ENCODE measurements at places on chromosomes 6 and 20.
A peak's percentile ranks its signal among the peaks of the same experiment; 100 is the strongest.

GRCh38 chr6:121627761-121628160 lies 192.3 kb downstream of the GJA1 start:
- DNase-seq, result no peak

DNA sequence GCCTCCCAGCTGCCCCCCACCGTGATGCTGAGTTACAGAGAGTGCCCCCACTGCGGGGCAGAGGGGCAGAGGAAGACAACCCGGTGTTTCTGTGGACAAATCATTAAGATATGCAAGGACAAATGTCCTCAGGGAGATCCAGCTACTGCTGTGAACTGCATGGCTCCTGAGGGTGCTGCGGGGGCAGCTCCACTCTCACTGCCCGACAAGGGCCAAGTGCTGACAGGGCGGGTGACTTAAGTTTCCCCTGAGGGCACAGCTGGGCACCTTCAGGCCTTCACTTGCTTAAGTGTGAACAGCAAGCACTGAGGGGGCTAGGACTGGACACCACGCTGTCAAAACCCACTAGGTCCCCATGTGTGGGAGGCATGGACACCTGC lies 26.2 kb upstream of the TCFL5 start:
- no peak for DNase-seq

GRCh38 chr6:53669592-53669991 lies 4.0 kb upstream of the KLHL31 start:
- no peak for DNase-seq

GRCh38 chr20:61599061-61599531 lies 347.0 kb downstream of the CDH4 start:
- DNase-seq, result no peak

GRCh38 chr20:63501818-63502670 lies 3.2 kb upstream of the EEF1A2 start:
- no peak for DNase-seq

GRCh38 chr6:42428326-42429041 lies 23.2 kb downstream of the TRERF1 start:
- DNase-seq, result no peak

DNA sequence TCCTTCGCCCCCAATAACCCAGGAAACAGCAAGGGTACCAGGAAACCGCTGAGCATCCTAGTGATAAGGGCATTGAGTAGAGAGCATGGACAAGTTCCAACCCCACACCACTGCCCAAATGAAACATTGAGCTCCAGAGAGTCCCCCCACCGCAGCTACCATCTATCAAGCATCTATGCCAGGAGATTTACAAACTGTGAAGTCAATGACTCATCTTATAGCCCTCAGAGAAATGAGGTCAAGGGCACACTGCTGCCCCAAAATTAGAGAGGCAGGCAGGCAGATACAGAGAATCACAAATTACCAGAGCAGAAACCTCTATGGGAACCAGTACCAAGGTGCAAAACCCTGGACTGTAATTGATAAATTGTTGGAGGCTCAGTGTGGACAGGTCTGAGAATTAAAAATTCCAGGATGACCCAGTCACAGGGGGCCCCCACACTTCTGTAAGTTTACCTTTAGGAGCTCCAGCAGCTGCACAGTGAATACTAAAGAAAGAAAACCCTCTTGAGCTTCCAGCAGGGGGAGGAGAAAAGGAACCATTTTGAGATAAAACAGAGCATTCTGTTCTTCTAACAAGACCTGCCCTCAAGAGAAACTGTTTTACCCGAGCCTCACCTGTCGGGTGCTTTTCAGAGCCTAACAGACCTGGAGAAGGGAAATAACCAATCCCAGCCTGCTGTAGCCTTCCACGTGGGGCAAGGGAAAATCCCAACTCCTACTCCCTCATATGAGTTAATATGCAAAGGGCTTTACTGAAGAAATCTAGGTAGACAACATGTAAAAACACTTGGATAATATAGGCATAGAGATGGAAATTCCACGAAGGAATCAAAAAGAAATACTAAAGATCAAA lies 118.0 kb upstream of the ARID1B start:
- no peak for DNase-seq

DNA sequence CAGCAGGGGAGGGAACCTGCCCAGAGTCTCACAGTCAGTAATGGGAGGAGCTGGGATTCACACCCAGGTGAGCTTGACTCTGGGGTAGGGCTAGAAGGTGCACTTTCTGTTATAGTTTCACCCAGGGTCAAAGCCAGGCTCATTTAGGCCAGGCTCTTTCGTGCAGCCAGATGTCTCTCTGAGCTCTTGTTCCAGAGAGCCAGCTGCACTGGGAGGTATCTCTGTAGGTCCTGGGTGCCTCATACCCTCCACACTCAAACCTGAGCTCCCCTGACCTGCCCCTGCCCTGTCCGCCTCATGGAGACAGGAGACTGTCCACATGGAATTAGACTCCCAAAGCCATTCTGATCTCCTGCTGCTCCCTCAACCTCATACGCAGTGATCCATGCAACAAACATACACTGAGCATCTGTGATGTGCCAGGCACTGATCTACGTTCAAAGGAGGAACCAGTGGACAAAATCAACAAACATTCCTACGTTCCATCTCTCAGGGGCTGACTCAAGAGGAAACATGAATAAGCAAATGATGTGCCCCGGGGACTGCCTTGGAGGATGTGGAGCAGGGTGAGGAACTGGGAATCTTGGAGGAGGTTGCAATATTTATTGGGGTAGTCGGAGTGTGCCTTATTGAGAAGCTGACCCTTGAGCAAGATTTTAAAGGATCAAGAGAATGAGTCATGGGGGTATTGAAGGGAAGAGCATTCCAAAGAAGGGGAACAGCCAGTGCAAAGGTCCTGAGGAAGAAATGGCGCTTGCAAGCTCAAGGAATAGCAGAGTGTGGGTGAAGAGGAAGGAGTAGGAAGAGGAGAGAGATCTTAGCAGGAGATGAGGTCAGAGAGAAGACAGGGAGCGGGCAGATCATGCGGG lies 71.3 kb upstream of the TOX2 start:
- DNase-seq, result no peak

DNA sequence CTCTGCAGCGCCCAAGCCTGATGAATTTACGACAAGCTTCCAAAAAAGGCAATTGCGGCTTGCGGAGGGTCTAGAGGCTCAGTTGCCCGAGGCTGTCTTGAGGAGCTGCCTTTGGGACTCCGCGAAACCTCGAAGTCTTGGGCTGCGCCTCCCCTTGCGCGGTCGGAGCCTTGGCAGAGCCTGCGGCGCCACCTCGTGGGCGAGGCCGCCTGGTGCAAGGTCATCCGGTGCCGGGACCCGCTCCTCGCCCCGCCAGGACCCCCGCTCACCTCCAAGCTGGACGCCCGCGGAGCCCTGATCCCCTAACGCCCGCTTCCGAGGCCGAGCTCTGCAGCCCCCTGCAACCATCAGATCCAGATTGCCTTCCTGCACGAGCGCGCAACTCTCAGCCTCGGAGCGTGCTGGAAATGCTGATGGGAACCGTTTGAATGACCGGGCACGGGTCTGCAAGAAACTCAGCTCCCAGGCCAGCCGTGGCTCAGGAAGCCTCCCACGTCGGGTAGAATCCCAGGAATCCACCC lies 14.9 kb upstream of the FAM210B start:
- DNase-seq, result no peak

- DNase-seq, result peak; percentile 32
Observed at GRCh38 chr6:99575544-99576227, 7.2 kb upstream of the CCNC start.

GRCh38 chr20:62650551-62651284 lies 8.4 kb downstream of the SLCO4A1 start:
- no peak for DNase-seq

GRCh38 chr6:3725145-3726047 lies 26.1 kb downstream of the PXDC1 start:
- no peak for DNase-seq

GRCh38 chr20:59835057-59835447 lies 98.4 kb downstream of the SYCP2 start:
- no peak for DNase-seq

DNA sequence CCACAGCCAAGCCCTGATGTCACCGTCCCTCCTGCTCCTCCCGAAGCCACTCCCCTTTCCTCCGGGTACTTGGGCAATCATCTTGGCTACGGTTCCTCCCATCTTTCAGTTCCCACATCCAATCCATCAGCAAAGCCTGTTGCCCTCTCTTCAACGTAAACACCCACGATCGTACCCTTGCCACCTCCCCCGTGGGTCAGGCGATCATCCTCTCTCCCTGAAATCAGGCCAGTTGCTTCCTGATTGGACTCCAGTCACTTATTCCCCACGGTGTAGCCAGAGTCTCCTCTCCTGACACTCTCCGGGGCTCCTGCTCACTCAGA lies 44.5 kb downstream of the SULF2 start:
- DNase-seq, result peak; percentile 26

GRCh38 chr6:90386399-90387382 lies 90.0 kb upstream of the BACH2 start:
- no peak for DNase-seq

- peak; percentile 96 for DNase-seq
Observed at GRCh38 chr20:47725248-47725973, 59.9 kb downstream of the SULF2 start.

GRCh38 chr6:84086545-84087429 lies 53.2 kb downstream of the MRAP2 start:
- no peak for DNase-seq

- peak; percentile 26 for DNase-seq
Observed at GRCh38 chr6:39100358-39100757, 14.6 kb downstream of the SAYSD1 start.

- DNase-seq, result no peak
Observed at GRCh38 chr20:60306551-60306950, 348.3 kb downstream of the CDH26 start.

GRCh38 chr6:29653452-29654038 lies 3.3 kb upstream of the MOG start:
- peak; percentile 45 for DNase-seq

- DNase-seq, result peak; percentile 42
Observed at GRCh38 chr6:44224029-44224964, 902 bp downstream of the SLC29A1 start.

DNA sequence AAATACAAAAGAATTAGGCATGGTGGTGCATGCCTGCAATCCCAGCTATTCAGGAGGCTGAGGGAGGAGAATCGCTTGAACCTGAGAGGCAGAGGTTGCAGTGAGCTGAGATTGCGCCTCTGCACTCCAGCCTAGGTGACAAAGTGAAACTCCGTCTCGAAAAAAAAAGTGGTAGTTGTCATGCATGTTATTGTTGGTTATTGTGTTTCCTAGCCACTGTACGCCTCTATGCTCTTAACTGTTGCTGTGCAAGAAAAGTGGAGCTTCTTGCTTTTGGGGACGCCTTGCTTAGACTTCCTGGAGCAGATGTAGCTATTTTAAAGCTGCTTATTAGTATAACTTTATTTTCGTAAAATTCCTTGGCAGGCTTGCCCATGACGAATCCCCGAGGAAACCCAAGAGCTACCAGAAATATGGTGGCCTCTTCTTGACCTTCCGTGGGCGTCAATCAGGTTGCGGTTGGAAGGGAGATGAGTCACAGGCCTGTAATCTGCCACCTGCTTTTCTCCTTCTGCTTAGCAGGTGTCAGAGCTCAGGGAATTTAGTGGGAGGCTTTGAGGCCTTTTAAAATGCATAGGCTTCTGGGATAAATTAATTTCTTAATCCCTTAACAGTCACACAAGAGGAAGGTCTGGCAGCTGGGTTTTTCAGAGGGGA lies 17.3 kb downstream of the GABRR2 start:
- peak; percentile 84 for DNase-seq

DNA sequence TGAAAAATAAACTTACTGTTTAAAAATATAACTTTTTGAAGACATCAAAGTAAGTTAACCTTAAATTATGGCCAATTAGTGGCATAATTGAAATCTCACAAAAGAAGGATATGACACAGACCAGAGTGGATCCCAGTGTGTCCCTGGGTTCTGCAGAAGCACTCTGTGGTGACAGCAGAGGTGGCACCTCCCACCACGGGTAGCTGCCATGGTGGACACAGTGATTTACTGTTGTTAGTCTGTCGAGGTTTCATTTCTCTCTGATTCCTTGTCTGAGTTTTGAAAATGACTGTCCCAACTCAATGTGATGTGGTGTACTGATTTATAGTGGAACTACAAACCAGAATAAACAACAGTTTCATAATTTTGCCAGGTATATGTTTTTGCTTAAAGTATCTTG lies 76.5 kb downstream of the TULP4 start:
- DNase-seq, result no peak

DNA sequence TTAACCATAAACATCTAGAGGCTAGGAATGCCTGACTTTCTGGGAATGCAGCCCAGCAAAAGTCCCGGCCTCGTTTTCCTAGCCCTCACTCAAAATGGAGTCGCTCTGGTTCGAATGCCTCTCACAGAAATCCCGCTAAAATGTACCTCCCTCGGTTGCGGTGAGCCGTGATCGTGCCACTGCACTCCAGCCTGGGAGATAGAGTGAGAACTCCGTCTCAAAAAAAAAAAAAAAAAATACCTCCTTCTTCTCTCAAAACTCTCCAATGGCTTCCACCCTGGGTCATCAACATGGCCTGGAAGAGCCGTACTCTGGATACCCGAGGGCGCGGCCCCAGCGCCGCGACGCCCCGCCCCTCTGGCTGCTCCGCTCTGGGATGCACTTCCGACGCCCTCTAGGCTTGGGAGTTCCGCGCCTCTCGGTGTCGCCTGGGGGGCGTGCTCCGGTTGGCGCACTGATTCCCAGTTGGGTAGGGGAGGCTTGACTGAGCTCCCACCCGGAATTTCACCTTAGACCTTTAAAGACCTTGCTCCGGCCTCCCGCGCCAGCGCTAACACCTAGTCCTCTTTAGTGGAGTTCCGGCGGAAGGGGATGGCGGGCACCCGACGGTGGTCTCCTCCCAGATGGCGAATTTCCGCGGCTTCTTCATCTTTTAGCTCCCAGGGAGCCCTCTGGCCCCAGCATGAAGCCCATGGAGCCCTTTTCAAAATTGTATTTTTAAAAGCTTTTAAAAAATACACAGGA lies 12.3 kb downstream of the HMGN4 start:
- DNase-seq, result peak; percentile 67

DNA sequence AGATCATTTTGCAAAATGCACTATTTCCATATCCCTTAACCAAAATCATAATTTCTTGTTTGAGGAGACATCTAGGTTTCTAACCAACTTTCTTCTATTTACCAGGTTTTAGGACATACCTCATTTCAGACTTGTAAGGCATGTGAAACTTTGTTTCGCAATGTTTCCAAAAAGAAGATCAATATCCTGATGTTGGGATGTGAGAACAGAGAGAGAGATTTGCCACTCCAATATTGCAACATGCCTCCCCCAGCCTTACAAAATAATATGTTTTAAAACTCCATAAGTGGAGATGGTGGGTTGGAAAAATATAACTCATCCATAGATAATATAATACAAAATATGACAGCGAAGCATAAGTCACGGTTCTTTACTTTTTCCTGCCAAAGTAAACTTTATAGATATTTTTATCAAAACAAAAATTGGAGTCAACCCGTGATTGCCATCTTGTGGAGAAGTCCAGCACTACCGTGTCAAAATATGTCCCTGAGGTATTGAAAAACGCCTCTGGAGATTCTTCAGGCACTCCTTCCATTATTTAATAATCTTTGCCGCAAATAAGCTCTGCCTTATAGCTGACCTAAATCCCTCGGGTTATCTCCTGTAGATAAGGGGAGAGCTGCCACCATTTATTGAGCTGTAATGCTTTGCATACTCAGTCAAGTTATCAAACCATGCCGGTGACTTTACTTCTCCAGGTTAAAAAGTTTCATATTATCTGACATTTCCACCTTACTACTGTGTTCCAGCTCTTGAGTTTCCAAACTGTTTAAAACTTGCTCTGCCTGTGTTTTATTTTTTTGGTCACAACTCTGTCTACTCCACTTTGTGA lies 534.2 kb downstream of the HACE1 start:
- peak; percentile 23 for DNase-seq

GRCh38 chr20:17664025-17664633 lies 17.9 kb downstream of the RRBP1 start:
- no peak for DNase-seq

- no peak for DNase-seq
Observed at GRCh38 chr6:56363796-56364430, 116.5 kb upstream of the COL21A1 start.

All from KBM-7 (cell line).